ENCODE measurements at places on chromosomes 13 and 19. TPM values are rescaled to one million over a fixed set of nuclear protein-coding genes. Genes with fewer than 3 reads are reported as not detected.

WDR88 gene
- polyA plus RNA-seq, result not detected

CPT1C gene
- polyA plus RNA-seq, result 65.1 TPM

GRCh38 chr13:43574605-43575004 is 212.2 kb downstream of the ENOX1 start:
- DNase-seq, result no peak

DNA sequence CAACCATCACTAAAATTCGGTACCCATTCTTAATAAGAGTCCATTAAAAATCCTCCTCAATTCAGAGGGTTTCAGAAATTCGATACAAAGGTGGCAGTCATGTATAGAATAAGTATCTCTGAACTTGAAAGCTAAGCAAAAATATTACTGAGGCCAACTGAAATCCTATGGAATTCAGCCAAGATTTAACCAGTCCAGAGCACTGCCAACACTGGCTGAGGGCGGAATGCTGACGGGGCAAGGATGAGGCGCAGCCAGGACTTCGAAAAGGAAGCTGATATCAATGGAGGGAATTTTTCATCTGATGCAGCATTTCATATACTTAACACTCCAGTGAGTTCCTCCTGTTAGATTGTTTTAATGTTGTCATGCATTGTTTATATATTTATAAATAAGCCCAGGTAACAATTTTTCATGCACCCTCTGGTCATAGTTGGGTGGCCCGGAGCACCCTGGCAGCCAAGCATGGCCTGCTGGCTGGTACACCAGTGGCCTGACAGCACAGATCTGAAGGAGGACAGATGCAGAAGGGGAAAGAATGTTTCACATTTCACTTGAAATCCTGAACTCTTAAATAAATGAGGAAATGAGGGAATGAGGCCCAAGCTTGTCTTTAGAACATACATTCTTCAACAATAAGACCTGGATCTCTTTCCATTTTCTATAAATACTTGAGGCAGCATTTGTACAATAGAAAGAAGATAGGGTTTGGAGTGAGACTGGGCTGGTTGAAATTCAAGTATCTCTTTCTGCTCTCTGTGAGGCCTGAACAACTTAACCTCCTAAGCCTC is 41.5 kb downstream of the WDFY2 start:
- peak; percentile 36 for DNase-seq

GRCh38 chr19:23916991-23917390 is 2.3 kb downstream of the ZNF726 start:
- no peak for DNase-seq

DNA sequence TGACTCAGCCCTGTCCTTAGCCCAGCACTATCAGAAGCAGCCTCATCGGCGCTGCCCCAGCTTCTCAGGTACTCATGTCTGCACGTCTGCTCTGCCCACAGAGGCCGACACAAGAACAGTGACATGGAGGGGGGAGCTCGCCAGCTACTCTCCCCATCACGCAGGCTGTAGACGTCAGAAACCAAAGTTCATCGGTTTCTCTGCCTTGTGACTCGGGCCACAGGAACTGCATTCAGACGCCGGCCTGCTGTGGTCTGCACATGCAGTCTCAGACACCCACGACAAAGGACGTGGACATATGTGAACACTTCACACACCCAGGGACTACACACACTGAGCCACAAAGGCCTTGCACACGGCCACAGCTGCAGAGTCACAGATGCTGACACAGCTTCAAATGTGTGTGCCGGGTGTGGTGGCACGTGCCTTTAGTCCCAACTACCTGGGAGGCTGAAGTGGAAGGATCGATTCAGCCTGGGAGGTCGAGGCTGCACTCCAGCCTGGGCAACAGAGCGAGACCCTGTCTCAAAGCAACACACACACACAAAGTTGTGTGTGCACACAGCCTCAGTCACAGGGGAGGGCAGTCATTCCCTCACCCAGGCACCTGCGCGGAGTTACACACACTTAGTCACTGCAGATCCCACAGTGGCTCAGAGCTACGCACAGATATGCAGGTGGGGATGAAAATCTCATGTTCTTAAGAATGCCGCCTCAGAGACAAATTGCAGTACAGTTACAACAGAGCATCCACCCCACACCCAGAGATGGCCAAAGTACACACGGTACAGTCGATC is 4.9 kb upstream of the ZFP36 start:
- DNase-seq, result no peak

Data from brain (organoid and tissue), 16 donors.